ENCODE measurements at places on chromosomes 1 and 21.

GRCh38 chr1:162498496-162498810, 835 bp downstream of the UHMK1 start:
- DNase-seq, result no peak

- DNase-seq, result no peak
Measured at GRCh38 chr21:32003411-32003810, 130.6 kb downstream of the HUNK start.

DNA sequence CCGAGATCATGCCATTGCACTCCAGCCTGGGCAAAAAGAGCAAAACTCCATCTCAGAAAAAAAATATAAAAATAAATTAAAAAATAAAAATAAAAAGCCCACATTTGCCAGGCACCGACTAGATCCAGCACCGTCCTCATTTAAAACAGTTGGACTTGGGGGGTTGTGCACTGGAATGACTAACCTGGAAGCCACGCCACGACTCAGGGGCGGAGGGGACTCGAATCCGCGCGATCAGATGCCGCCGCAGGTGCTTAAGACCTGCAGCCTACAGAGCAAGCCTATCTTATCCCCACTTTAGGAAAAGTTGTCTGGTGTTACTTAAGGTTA, 38.5 kb downstream of the ZBTB8OS start:
- DNase-seq, result no peak

GRCh38 chr1:54276617-54277450, 76.9 kb downstream of the MRPL37 start:
- no peak for DNase-seq

GRCh38 chr1:21362096-21362495, 71.8 kb upstream of the ECE1 start:
- DNase-seq, result no peak

- DNase-seq, result no peak
Measured at GRCh38 chr1:203182387-203182953, 4.0 kb downstream of the CHI3L1 start.

DNA sequence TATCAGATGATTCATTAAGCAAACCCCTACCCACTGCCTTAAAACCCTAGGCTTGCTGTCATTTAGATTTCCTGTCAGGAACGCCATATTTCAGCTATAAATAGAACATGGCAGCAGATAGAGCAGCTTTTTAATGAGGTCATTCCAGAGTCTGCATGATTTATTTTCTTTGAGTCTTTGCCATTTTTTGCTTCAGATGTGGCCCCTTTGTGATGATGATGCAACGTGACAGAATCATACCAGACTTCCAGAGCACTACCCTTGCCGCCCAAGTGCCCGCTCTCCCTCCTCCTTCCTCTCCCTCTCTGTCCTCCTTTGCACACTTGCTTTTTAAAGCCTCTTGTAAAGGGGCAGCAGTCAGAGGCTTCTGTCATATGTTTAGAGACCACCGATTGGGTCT, 55.5 kb upstream of the TRIM67 start:
- DNase-seq, result peak; percentile 39

DNA sequence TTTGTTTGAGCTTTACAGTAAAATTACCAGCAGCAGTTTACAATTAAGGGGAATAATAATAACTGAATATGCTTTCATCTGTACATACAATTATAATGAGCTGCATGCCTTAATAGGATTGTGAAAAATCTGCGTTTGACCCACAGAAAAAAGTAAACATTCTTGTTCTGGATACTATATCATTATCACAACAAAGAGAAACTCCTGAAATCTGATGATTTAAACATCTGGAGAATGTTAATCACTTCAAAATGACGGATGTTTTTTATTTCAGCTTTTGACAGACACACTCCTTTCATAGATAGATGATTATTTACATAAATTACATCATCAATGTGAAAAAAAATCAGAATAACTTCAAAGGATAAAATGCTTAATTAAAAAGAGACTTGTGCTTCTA, 58.5 kb downstream of the TYW3 start:
- DNase-seq, result no peak

DNA sequence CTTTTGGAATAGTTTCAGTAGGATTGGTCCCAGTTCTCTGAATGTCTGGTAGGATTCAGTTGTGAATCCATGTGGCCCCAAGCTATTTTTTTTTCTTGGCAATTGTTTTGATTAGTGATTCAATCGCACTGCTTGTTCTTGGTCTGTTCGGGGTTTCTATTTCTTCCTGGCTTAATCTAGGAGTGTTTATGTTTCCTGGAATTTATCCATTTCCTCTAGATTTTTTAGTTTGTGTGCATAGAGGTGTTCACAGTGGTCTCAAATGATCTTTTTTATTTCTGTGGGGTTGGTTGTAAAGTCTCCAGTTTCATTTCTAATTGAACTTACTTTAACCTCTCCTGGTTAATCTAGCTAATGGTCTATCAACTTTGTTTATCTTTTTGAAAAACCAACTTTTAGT, 117.6 kb downstream of the NME7 start:
- DNase-seq, result peak; percentile 19

- DNase-seq, result no peak
Measured at GRCh38 chr1:17662296-17662695, 92.8 kb upstream of the ACTL8 start.

- no peak for DNase-seq
Measured at GRCh38 chr1:17839641-17840196, 84.6 kb downstream of the ACTL8 start.

DNA sequence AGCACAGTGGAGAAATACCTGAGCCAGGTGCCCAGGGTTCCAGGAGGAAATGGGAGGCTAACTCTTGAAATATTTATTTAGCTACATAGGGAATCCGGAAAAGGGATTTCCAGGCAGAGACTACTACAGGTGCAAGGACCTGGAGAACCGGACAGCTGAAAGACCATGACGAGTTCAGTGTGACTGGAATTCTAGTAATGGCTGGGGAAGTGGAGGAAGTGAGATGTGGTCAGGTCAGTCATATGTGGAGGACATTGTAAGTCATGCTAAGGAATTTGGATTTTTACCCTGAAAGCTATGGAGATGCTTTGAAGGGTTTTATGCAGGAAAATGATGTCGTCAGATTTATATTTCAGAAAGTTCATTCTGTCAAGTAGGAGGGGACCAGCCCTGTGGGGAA, 1.8 kb downstream of the CAP1 start:
- DNase-seq, result no peak

GRCh38 chr1:33358114-33358794, 37.4 kb upstream of the A3GALT2 start:
- DNase-seq, result no peak

DNA sequence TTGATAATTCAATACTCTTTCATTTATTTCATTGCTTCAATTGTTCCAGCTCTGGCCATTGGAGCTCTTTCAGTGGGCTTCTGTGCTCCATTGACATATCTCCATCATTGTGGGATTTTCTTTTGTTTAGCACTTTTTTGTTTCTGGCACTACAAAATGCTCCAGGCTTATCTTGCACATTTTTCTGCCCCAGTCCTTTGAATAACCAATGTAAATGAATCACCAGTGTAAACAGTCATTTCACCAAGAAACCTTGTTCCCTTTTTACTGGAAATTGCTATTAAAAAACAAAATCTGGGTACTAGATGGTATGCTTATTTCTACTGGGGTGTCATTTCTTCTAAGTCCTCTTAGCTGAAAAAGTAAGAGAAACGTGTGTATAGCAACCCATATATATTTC, 173.0 kb upstream of the LYPLAL1 start:
- DNase-seq, result no peak

DNA sequence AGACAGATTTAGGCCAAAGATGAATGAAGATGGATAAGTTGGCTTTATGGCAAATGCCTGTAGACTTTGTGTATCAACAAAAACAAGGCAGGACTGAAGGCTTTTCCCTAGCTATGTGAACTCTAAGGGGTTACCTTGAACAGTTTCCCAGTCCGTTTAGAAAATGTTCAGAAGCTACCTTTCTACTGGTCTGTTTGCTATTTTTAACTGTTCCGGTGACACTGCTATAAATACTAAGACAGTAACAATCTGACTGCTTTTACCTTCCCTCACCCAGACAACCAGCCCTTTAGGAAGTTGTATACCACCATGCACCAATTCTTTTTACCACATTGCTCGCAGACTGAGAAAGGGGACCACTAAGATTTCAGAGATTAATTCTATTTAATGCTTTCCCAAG, 102.2 kb downstream of the PHTF1 start:
- no peak for DNase-seq

DNA sequence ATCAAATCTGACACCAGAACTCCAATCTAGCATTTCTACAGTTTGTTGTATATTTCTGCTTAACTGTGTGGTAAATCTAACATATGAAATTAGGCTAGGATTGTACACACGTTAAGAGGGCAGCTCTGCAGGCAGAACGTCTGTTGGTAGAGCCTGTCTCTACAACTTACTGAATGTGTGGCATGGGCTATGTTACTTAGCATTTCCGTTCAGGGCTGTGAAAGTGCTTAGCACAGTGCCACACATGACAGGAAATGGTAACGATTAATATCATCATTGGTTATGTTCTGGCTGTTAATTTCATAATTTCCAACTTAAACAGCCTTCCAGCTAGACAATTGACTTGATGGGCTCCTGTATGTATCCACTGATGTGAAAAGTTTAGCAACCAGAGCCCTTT, 9.6 kb upstream of the C8B start:
- no peak for DNase-seq

DNA sequence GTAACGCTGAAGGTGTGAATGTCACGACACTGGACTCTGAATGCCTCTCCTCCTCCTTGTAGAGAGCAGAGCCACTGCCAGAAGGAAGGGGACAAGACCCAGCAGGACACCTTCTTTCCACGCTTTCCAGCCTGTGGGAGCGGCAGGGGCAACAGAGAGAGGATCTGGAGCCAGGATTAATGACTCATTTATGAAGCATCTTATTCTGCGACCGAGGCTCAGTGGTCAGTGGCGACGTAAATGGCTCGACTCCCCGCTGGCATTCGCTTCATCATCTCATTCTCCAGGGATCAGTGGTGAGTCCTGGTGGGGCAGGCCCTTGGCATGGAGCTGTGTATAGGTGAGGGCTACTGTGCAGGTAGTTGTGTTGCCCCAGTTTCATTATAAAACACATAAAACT, 4.6 kb downstream of the SLC37A1 start:
- no peak for DNase-seq

DNA sequence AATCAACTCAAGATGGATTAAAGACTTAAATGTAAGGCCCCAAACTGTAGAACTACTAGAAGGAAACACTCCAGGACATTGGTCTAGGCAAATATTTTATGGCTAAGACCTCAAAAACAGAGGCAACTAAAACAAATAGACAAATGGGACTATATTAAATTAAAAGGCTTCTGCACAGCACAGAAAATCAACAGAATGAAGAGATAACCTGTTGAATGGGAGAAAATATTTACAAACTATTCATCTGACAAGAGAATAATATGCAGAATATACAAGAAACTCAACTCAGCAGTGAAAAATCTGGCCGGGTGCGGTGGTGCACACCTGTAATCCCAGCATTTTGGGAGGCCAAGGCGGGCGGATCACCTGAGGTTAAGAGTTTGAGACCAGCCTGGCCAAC, 84.1 kb upstream of the HNRNPU start:
- no peak for DNase-seq

DNA sequence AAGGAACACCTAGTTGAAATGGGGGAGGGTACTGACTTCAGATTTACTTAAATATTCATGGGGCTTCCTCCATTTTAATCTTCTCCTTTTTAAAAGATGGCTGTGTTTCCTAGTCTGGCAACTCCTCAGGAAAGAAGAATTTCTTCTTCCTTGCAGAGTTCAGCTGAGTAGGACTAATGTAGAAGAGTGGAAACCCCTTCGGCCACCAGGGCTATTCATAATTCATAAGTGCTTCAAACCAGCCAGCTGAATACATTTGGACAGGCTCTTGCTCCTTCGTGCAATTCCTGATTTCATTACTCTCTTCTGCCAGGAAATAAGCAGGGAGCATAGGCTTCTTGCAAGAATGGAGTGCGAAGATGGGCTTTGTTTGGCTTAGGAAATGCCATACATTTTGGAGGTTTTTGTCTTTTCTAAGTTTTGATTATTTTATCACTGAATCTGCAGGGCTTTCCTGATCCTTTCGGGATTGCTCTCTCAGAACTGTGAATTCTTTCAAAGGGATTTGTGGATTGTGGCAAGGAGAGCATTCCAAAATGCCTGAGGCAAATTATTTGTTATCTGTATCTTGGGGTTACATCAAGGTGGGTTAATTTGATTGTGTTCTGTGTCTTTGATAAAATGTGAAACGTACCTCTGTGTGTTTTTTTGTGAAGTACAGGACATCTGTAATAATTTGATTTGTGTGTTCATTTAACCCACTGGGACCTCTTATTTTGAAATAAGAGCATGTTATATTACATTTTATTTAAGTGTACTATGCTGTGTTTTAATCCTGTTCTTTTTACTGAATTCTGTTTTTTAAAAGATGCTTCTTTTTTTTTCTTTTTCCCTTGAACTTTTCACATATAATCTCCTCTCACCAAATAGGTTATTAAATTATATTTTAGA, 179.4 kb upstream of the SGIP1 start:
- peak; percentile 51 for DNase-seq

DNA sequence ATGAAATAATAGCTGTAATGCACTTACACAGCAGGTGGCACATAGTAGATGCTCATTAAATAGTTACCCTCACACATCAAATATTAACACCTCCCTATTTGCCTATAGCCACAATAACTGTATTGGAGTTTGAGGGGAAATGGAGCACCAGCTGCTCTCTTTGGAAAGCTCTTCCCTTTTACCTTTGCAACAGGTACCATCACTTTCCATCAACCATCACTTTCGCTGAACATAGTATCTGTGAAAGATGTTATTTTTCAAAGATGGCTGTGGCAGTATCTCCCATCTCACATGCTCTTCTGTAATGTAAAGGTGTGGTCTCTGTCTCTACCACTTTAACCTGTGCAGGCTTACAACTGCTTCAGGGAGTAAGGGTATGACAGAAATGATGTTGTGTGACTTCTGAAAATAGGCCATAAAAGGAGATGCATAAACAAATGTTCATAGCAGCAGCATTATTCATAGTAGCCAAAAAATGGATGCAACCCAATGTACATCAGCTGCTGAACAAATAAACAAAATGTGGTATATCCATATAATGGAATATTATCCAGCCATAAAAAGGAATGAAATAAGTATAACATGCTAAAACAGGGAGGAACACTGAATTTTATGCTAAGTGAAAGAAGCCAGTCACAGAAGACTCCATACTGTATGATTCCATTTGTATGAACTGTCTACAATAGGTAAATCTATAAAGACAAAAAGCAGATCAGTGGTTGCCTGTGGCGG, 288.3 kb downstream of the AKT3 start:
- no peak for DNase-seq

All from pulmonary artery endothelial cell (primary cell).